Fibroblast of the conjunctiva (primary cell): ENCODE measurements at places on chromosomes 2 and 18.
A peak's percentile ranks its signal among the peaks of the same experiment; 100 is the strongest.

- no peak for DNase-seq
Observed at GRCh38 chr2:70300771-70301343, 1.0 kb downstream of the FAM136A start.

DNA sequence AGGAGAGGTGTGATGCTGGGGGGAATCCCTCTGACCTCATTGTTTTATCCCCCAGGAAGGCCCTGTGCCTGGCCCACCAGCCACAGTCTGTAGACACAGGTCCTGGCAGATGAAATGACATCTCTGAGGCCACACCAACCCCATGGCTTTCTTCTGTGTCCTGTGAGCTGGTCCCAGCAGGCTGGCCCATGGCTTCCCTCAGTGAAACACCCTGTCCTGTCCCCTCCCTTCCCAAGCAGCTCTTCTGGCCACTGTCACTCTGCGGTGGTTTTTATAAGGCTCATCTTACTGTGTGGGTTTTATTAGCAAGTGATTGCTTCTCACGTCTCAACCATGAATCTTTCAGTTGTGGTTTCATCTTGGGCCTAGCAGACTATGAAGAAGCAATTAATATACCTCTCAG, 102.8 kb upstream of the STPG4 start:
- no peak for DNase-seq

GRCh38 chr2:144659731-144660275, 139.9 kb upstream of the ZEB2 start:
- peak; percentile 75 for DNase-seq

- DNase-seq = peak; percentile 43
Observed at GRCh38 chr2:86703704-86704361, 16.3 kb upstream of the RMND5A start.

GRCh38 chr2:235539773-235540172, 45.9 kb downstream of the AGAP1 start:
- no peak for DNase-seq

DNA sequence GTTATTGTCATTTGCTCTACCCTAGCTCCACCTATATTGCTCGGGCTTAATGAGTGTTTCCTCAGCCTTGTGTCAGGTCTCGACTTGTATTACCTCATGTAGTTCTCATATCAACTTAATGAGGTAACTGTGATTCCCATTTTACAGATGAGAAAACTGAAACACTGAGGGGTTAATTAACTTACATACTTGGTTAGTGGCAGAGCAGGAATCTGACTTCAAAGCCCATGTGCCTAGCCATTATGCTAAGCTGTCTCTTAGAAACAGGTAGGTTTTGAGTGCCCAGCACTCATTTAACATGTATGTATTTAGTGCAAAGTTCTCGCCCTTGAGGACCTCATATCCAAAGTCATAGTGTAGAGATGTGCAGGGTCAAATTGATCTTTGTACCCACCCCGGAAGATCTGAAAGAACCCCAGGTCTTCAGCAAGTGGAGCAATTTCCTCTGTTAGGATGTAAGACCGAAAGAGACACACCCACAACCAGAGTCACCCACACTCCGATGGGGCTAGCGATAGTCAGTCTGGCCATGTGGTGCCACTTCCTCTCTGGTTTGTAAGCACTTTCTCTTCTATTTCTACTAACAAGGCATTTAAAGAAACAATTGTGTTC, 121.0 kb upstream of the SLC39A10 start:
- DNase-seq = no peak

- DNase-seq = no peak
Observed at GRCh38 chr2:147665105-147665504, 179.7 kb upstream of the ACVR2A start.

DNA sequence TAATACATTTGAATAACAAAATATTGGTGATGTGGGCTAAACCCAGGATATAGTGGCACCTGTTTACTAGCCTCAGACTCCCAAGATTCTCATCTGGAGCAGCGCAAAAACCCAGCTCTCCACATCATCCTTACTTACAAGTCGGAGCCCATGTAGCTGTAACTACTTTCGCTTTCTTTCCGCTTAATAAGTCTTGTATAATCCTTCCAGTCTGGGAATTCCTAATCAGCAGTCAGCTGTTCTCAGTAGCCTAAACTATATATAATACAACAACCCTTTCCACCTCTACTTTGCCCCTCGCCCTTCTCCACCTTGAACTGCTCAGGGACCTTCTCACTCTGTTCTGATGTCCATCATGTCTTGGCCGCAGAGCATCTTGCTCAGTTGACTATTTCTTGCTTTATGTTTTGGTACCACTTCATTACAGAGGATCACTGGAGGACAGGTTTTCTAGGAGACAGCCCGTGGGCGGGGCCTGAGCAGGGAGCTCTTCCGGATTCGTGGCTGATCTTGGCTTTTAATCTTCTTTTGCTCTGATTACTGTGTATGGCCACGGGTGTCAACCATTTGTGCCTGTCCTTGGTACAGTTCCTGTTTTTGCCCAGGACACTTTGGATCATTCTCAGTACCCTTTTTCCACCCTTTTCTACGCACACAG, 119.9 kb upstream of the SERTAD2 start:
- no peak for DNase-seq

GRCh38 chr2:197810016-197810415, 5.6 kb downstream of the PLCL1 start:
- no peak for DNase-seq

DNA sequence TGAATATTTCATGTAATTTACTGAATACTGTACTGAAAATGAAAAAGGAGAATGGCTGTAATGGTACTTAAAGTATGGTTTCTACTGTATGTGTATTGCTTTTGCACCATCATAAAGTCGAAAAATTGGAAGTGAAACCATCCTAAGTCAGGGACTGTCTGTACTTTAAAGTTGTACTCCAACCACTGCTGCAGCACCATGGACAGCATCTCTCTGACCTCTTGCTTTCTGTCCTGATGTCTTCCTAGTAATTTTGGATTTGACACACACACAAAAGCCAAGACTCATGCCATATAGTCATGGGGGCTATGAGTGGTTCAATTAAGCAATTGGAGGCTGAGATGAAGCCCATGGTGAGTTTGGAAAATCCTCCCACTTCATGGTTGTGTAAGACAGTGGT, 256.3 kb upstream of the PKDCC start:
- DNase-seq = peak; percentile 1

- no peak for DNase-seq
Observed at GRCh38 chr2:42249887-42250286, 80.7 kb downstream of the EML4 start.

DNA sequence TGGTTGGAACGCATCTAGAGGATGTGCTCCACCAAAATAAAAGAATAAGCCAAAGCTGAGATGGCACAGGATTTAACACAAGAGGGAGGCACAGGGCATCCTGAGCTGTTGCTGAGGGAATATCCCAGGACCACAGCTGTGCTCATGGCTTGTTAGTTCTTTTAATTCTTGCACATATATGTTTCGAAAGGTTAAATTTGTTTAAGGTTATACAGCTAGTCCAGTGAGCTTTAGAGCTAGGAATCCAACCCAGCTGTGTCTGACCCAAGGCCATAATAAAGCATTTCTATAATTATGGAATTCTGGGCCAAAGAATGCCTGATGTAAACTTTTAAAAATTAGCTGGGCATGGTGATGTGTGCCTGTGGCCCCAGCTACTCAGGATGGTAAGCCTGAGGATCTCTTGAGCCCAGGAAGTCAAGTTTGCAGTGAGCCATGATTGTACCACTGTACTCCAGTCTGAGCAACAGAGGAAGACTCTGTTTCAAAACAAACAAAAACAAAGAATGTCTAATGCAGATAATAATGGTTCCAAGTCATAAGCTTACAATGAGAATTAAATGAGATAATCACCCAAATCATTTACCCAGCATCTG, 66.4 kb upstream of the CCBE1 start:
- no peak for DNase-seq

DNA sequence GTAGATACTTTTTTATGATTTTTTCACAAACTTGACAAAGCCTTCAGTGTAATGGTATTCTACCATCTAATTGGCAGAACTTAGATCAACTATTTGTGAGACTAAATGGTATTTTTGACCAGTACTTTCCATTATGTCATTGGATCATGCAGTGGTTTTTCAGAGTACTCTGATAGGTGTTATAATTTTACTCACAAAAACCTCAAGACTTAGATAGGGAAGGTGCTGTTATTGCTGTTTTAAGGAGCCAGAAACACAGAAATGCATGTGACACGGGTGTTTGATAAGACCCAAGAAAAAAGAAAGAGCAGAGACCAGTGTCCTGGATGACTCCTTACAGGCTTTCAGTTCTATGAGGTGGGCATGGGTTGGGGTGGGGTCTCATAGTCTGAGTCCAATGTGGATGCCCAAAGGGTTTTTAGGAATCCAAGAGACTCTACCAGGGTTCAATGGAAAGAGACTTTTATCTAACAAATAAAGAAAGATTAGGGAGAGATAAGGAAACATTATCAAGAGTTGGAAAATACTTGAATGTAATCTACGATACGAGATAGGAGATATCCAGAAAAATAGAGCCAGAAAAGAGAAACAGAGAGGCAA, 31.3 kb downstream of the SP140 start:
- DNase-seq = no peak

DNA sequence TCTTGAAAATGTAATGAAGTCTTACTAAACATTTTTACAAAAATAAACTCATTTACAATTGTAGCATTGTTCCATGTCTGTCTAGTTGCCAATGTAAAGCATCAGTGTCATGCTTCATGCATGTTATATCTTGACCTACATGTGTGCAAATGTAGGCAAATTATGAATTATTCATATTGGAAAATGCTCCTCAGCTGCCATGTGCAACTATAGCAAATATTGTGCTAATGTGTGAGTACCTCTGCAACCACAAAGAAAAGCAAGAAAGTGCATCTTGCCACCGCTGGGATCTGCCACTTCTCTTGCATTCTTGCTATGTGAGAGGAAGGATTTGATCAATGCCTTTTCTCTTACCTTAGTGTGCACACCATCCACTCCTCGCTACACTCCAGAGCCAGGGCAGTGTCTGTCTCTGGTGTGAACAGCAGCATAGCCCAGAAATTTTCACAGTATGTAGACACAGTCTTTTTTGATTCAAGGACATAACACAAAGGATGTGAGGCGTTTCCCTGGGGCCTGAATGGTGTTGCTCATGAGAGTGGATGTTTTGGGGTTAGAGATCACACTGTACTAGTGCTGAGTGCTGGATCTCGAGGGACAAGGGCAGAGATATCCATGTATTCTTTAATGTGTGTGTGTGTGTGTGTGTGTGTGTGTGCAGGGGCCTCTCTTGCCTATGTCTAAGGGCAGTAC, 47.6 kb upstream of the HAAO start:
- no peak for DNase-seq

DNA sequence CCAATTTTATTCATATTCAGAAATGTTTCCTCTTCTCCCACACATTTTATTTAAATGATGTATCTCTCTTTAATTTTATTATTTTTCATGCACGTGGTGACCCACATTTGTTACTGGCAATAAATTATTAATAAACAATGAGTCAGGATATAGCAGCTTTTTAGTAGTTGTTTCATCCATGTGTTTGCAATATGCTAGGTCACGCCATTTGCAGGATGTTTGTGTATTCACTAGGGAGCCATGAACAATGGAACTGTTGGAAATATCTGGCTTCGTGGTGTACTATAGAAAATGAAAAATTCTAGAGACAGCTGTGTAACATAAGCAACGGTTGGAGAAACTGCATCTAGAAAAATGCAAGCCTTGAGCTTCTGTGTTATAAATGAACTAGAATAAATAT, 176.0 kb upstream of the COL3A1 start:
- peak; percentile 75 for DNase-seq

- DNase-seq = no peak
Observed at GRCh38 chr2:127410871-127411652, 7.2 kb upstream of the PROC start.

GRCh38 chr2:8168876-8169424, 512.9 kb upstream of the ID2 start:
- no peak for DNase-seq

GRCh38 chr2:109173311-109174171, 44.5 kb downstream of the SH3RF3 start:
- DNase-seq = peak; percentile 54

- DNase-seq = no peak
Observed at GRCh38 chr18:64513401-64513800, 364.5 kb upstream of the LINC00305 start.

GRCh38 chr2:240136671-240137292, 677 bp upstream of the COPS9 start:
- no peak for DNase-seq

GRCh38 chr2:234286118-234286598, 210.7 kb downstream of the ARL4C start:
- DNase-seq = no peak

DNA sequence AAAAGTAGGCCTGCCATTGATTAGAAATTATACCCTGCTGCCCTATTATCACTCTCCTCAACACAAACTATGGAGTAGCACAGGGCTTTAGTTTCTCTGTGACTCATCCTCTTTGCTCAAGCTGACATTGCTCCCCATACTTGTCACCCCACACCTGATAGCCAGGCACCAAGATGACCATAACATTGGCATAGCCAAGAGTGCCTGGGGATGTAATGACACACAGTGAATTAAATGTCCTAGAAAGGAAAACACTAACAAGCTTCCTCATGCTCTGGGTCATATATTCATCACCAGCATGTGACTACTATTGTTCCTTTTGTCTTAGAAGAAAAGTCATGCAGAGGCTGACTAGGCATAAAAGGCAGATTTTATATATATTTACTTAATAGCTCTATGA, 137.8 kb upstream of the RND3 start:
- DNase-seq = no peak

DNA sequence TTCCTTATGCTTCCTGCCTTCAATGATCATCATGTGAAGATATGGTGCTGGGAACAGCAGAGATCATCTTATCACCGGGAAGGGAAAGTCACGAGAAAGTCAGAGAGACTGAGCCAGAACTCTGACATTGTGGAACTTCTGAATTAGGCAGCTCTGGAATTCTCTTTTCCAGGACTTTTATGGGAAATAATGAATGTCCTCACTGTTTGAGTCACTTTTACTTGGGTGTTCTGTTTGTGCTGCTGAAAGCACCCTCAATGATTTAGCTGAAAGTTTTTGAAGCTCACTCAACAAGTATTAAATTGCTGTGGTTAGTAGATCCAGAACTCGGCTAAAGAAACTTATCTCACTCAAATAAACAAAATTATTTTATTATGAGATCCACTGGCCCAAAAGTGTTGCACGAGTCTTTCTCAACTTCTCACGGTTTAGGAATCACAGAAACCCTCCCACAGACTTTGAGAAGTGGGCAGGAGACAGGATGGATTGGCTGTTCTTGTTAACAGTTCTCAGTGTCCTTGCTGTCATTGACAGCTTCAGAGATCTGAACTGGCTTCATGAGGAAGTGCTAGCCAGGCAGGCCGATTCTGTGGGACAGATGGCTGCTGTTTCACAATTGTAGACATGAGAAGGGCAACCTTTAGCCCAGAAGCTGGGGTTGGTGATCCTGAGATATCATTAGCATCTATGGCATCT, 26.4 kb upstream of the ATRAID start:
- DNase-seq = no peak

DNA sequence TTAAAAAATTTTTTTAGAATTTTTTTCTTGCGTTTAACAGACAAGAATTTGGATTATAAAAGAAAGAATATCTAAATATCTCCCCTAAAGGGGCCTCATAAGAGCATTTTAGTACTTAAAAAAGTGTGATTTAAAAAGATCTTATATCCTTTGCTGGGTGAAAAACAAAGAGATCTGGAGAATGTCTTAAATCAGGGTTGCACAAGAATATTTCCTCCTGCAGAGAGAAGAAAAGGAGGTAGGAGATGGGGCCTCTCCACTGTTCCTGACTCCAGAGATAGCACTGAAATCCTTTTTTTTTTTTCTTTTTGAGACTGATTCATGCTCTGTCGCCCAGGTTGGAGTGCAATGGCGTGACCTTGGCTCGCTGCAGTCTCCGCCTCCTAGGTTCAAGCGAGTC, 68.5 kb upstream of the OSR1 start:
- DNase-seq = no peak

- DNase-seq = no peak
Observed at GRCh38 chr2:210461401-210461800, 15.2 kb downstream of the LANCL1 start.
